DND-41 (cell line): ENCODE measurements at places on chromosomes 5 and 9.

DNA sequence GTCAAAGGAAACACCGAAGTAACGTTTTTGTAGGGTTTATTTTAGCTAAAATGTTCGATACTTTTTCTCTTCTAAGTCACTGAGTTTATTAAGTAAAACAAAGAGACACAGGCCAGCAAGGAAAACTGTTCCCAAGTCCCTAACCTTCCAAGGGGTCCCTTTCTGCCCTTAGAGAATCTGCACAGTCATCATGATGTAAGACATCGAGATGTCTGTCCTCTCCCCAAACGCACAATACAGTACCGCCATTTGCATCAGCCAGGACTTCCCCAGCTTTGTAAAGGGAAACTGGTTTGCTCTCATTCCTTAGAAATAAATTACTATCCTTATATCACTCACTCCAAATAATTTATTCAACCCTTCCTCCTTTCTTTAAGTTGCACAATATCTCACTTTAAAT lies 89.3 kb downstream of the MARCHF11 start:
- DNase-seq: no peak

- DNase-seq: no peak
Measured at GRCh38 chr5:133290669-133291240, 238.9 kb downstream of the HSPA4 start.

- DNase-seq: no peak
Measured at GRCh38 chr5:169429044-169429443, 128.1 kb upstream of the SLIT3 start.

- DNase-seq: no peak
Measured at GRCh38 chr5:35656721-35657120, 39.1 kb downstream of the SPEF2 start.
